ENCODE measurements at places on chromosomes 2 and 18.

DNA sequence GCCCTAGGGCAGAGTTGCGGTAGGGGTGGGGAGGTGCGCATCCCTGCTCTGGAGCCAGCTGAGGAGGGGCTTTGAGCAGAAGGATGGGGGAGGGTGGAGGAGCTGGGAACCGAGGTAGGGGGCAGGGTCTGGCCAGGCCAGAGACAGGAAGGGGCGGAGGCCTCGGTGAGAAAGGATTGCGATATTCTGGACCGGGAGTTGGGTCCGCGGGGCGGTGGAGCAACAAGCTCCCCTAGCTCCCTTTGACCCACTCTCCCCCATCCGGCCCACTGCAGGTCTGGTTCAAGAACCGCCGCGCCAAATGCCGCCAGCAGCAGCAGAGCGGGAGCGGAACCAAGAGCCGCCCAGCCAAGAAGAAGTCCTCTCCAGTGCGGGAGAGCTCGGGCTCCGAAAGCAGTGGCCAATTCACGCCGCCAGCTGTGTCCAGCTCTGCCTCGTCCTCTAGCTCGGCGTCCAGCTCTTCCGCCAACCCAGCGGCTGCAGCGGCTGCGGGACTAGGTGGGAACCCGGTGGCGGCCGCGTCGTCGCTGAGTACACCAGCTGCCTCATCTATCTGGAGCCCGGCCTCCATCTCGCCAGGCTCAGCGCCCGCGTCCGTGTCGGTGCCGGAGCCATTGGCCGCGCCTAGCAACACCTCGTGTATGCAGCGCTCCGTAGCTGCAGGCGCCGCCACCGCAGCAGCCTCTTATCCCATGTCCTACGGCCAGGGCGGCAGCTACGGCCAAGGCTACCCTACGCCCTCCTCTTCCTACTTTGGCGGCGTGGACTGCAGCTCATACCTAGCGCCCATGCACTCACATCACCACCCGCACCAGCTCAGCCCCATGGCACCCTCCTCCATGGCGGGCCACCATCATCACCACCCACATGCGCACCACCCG, 4.8 kb downstream of the OTX1 start:
- DNase-seq: no peak

GRCh38 chr2:161164161-161164560, 3.9 kb downstream of the TANK start:
- DNase-seq: no peak

GRCh38 chr2:96245609-96246390, 20.0 kb downstream of the TMEM127 start:
- DNase-seq: no peak

GRCh38 chr2:128289439-128289838, 29.2 kb downstream of the HS6ST1 start:
- DNase-seq: no peak

- DNase-seq: no peak
Measured at GRCh38 chr18:56035546-56035945, 447.6 kb upstream of the TCF4 start.

GRCh38 chr2:118219611-118220010, 131.3 kb downstream of the INSIG2 start:
- DNase-seq: no peak

- no peak for DNase-seq
Measured at GRCh38 chr2:171390941-171391516, 42.8 kb downstream of the METTL8 start.

GRCh38 chr2:5982193-5982902, 290.2 kb downstream of the SOX11 start:
- no peak for DNase-seq

DNA sequence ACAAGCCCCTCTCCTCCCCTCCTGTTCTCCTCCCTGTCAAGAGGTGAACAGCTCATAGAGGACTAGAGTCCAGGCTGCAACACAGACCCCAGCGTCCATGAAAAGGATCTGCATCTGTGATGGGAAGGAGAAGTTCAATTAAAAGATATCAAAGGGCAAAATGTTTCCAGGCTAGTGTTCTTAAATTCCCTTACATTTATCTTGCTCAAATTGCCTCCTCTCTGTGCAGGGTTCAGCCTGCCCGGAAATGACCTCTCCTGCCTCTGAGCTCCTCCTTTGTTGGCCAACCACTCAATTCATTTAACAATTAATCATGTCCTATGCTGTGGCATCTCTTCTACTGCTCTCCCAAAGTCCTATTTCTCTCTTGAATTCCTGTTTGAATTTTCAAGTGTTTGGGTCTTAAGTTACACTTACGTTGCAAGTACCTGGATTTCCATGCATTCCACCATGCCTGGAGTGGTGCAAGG, 105.3 kb downstream of the TSN start:
- no peak for DNase-seq

DNA sequence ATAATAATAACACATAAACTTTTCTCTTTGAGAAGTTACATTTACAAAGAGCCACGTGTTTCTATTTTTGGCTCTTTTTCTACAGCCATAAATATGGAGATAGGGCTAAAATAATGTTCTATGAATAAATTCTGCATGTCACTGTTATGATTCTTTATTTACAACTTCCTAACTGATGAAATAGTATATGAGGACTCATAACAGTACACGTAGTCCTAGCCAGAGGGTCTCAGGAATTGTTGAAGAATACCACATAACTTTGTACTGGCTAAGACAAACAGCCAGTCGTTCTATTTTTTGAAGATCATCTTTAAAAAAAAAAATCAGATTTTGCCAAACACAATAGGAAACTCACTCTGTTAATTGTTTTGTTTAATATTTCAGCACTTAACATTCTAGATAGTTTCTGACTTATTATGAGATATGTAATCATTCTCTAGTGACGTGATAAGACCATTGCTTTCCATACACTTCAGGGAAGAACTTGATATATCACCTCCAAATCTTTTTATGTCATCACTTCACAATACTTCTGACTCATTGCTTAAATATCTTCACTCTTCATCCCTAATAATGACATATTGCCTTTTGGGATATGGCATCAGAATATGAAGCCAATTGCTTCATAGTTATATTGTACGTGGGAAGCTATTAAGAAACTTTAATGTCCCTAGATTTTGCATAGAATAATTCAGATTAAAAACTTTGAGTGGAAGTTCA, 256.1 kb downstream of the XIRP2 start:
- no peak for DNase-seq

- no peak for DNase-seq
Measured at GRCh38 chr2:170260188-170260587, 82.2 kb downstream of the MYO3B start.

DNA sequence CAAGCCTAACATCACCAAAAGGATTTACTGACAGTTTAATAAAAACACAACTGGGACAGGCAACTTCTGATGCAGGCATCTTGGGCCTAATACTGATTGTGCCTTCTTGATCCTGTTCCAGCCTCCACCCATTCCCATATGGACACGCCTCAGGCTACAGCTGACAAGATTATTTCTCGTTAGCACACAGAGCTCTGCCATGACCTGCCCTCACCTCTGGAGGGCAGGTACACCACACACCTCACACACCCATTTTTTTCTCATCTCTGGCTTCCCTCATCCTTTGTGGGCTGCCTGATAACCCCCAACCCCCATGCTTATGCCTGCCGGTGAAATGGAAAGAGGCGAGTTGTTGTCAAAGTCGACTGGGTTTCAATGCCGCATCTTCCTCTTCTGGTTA, 147.0 kb downstream of the ANTXR1 start:
- no peak for DNase-seq

- DNase-seq: no peak
Measured at GRCh38 chr18:48138660-48139430, 208.4 kb upstream of the SMAD2 start.

GRCh38 chr2:55482186-55482884, 37.2 kb upstream of the CFAP36 start:
- no peak for DNase-seq

DNA sequence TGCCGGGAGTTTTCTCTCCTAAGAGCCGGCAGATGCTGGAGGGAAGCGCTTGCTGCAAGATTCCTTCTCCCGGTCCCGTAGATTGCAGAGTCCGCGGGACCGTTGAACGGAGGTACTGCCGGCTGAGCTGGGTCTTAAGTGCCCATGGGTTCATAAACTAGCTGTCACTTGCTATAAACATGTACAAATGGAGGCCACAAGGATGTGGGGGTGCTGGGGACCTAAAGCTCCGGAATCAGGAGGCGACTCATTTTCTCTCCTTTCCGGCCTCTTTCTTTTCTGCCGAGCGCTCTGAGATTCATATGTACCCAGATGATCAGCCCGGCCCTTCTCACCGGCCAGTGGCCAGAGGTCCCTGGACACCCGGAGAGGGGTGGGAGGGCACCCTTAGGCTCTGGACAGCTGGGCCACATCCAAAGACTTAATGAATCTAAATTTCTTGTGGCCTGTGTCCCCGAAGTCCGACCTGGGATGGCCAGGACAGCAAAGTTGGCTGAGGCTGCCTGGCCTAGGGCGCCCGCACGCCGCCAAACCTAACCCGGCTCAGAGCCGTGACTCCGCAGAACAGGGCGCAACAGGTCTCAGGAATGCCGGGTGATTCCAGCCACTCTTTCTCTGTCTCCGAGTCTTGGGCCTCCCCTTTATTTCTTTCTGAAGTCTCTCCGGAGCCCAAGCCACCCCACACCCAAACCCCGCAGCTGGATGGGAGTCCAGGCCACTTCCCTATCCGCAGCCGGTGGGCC, 2.4 kb upstream of the PAX3 start:
- DNase-seq: no peak

GRCh38 chr2:26644188-26644835, 3.1 kb upstream of the CIB4 start:
- DNase-seq: no peak

DNA sequence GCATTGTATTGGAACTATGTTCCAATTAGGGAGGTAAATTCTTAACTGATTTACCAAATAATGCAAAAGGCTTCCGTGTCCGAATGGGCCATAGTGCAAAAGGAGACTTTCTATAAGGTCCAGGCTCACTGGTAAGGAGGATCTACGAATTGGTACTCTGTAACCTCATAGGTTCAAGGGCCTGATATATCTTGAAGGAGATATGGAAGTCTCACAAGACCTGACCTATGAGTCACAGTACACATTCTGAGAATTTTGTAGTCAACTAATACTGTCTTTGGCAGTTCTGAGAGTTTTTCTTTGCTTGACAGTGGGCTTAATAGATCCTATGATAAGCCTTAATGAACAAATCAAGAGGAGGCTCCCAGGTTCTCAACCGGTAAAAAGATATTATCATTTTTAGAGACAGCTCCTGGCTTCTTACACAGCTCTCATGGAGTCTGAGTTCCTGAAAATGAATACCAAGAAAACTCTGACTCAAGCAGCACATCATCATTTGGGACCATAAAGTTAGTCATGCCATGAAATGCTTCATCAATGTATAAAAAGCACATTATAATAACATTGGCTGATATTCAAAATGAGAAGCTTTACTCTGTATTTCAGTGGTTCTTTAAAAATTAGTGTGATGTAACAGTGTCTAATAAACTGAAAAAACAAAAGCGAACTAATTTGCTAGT, 1275.2 kb upstream of the CRIM1 start:
- no peak for DNase-seq

DNA sequence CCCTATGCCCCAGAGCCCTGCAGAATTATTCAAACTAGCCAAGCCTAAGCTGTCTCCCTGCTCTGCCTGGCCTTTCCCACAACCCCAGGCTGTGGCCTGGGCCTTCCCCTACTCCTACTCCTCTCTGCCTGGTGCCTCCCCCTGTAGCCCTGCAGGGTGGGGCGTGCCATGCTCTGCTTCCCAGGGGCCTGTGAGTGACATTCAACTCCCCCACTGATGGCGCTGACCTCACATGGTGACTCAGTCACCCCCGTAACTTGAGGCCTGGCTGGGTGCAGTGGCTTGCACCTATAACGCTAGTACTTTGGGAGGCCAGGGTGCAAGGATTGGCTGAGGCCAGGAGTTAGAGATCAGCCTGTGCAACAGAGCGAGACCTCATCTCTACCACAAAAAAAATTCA, 60.6 kb downstream of the KIF1A start:
- DNase-seq: no peak

GRCh38 chr2:208579678-208580077, 173.1 kb downstream of the PTH2R start:
- DNase-seq: no peak

- no peak for DNase-seq
Measured at GRCh38 chr2:168174756-168175155, 72.6 kb downstream of the STK39 start.

DNA sequence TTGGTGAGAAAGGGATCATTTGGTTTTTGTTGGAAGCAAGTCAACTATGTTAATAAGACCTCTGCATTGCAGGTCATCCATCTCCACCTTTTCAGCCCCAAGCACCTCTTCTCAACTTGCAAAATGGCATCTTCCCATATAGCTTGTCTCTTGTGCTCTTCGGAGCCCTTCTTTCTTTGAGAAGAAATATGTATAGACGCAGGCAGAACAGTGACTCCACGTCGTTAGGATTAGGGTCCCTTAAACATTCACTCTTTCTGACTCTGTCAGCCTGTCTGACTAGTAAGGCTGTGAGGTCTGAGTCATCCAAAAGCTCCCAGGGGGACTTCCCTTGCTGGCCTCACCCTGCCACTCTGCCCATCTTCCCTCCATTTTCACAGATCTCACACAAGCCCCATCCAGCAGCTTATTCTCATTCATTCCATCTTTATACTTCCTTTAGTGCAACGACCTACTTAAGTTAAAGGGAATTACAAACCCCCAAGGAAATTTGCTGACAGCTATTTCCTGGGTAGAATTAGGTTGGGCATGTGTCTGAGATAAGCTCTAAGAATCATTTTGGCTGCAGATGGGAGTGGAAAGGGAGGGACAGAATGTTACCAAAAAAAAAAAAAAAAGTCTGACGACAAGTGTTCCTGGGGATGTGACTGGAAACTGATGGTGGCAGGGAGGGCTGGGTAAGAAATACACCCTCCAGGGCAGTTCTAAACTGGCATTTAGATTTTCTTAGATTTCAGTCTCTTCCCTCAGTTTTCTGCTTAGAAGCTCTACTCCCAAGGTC, 37.7 kb upstream of the MEX3C start:
- no peak for DNase-seq

- no peak for DNase-seq
Measured at GRCh38 chr2:12074126-12074844, 327.9 kb downstream of the LPIN1 start.

- no peak for DNase-seq
Measured at GRCh38 chr2:4882421-4882820, 809.8 kb upstream of the SOX11 start.

DNA sequence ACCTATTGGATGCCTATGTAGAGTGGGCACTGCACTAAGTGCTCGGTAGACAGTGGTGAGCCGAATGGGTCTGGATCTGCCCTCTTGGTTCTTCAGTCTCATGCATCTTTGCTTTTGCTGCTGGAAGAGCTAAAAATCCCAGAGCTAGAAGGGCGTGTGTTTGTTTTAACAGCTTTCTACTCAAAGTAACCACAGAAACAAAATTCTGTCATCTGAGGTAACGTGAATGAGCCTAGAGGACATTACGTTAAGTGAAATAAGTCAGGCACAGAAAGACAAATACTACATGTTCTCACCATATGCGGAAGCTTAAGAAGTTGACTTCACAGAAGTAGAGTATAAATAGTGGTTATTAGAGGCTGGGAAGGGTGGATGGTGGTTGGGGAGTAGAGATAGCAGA, 119.8 kb downstream of the PLB1 start:
- no peak for DNase-seq

Data from activated CD8-positive, alpha-beta memory T cell treated with anti-CD3 and anti-CD28 coated beads for 4 hours (primary cell).